ENCODE measurements at places on chromosomes 6 and 20.

DNA sequence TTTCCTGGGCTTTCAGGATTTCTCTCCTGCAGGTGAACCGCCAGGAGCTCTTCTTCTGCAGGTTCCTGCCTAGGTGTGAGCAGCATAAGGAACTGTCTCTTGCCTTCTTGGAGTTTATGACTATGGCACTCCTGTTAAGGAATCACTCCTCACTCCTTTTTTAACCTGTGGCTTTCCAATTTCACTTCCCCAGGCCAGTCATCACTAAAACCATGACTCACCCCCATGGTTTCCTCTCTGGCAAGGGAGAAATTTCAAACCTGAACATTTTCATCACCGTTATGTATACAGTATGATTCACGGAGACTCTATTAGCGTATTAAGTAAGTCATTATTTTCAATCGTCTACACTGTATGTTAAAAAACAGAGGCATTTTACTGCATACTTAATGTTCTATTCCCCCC is 78.2 kb upstream of the ARID1B start:
- peak; percentile 72 for DNase-seq

DNA sequence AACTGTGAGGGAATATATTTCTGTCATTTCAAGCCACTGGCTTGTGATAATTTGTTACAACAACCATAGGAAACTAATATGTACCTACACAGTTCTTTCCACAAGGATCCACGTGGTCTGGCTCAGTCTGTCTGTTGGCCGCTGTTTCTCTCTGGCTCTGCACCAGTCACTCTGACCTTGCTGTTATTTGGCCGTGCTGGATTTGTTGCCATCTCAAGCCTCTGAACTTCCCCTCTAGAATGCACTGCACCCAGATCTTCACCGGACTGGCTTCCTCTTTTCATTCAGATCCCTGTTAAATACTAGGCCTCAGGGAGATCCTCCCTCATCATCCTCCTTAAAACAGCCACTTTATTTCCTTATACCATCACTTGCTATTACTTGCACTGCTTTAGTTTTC is 446.8 kb downstream of the TFAP2B start:
- DNase-seq: no peak

DNA sequence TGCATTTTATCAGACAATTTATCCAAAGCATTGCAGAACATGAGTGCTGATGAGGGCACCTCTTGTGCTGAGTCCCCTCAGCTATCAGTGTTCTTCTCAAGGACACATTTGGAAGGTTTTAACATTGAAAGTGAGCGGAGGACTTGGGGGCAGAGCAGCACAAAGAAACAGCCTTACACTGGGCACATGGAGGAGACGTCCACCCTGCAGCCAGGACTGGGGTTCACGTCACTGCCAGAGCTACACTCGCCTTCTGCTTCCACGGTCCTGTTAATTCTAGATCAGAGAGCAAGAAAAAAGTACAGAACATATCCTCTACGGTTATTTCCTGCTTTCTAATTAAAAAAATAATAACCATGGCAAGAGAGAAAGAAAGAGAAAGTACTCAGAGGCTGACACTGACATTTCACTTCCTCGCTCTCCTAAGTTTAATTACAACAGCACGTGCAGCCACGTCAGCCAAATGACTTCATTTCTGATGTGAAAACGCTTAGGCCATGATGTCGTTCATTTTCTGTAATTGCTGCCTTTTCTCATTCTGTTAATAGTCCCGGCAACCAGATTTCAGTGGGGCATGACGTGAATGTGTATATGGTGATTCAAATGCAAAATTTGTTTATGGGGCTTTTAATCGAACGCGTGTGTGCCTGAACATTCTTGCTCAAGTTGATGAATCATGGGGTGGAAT is 5.1 kb downstream of the PRND start:
- peak; percentile 39 for DNase-seq

- DNase-seq: peak; percentile 76
Measured at GRCh38 chr20:36919715-36920333, 31.7 kb downstream of the SAMHD1 start.

DNA sequence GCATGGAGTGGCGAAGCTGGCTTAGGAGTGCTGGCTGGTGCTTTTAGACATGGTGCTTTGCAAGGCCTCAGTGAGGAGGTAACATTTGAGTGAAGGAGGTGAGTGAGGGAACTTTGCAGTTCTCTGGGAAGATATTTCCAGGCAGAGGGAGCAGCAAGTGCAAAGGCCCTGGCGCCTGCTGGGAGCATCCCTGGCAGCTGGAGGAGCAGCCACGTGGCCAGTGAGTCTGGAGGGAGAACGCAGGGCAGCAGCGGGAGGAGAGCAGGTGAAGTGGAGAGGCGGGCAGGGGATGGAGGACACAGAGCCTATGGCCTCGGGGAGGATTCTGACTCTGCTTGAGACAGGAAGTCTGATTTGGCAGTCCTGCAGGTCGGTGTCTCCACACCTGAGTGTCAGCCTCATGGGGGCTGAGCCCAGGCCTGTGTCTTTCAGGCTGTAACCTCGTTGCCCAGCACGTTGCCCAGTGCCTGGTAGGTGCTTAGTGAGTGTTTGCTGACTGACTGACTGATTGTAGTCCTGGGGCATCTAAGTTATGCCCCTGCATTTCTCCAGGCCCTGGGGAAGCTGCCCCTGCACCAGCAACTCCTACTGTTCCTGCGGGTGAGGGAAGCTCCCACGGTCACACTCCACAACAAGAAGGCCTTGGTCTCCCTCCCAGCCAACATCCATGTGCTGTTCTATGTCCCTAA is 11.0 kb upstream of the BPIFB4 start:
- no peak for DNase-seq

- DNase-seq: no peak
Measured at GRCh38 chr6:12813321-12813720, 96.8 kb downstream of the PHACTR1 start.

- no peak for DNase-seq
Measured at GRCh38 chr20:51366155-51366886, 176.2 kb downstream of the NFATC2 start.

DNA sequence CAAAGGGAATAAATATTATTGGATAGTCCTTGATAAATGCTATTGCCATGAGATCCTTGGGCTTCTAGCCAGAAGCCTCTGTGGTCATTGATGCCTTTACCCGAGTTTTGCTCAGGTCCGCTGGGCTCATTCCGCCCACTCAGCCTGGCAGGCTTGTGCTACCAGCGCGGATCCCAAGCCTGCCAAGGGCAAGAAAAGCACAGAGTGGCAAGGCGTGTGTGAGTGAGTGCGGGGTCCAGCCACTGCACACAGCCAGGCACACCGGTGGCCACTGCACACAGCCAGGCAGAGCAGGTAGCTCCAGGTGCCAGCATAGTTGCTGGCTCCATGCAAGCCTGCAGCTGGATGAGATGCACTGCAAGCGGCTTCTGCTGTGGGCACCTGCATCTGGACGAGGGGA is 38.7 kb downstream of the STK38 start:
- DNase-seq: no peak

DNA sequence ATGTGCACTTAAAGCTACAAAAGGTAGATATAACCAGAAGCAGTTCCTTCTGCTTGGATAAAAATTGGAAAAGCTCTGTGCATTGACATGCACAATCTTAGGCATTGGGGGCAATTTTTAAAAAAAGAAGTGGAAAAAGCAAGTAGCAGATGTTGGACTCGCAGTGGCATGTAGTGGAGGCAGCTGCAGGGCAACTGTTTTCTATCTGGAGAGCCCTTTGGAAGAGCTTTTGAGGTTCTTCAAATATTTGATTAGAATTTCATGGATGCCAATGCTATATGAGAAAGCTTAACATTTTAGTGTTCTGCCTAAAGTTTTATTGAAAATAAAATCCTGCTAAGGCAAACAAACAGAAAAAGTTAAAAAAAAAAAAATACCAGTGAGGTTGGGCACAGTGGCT is 388.3 kb upstream of the RNF217 start:
- no peak for DNase-seq

- no peak for DNase-seq
Measured at GRCh38 chr6:112983713-112984261, 636.7 kb downstream of the RFPL4B start.

GRCh38 chr20:17934141-17934862 is 34.3 kb downstream of the SNX5 start:
- no peak for DNase-seq

- DNase-seq: no peak
Measured at GRCh38 chr6:142030115-142030619, 102.6 kb upstream of the GJE1 start.

GRCh38 chr20:60467771-60468170 is 509.5 kb downstream of the CDH26 start:
- no peak for DNase-seq

- DNase-seq: no peak
Measured at GRCh38 chr6:89500611-89501010, 67.7 kb downstream of the ANKRD6 start.

GRCh38 chr6:151284548-151285017 is 44.8 kb downstream of the AKAP12 start:
- DNase-seq: peak; percentile 30

- no peak for DNase-seq
Measured at GRCh38 chr6:112568066-112568465, 220.9 kb downstream of the RFPL4B start.

DNA sequence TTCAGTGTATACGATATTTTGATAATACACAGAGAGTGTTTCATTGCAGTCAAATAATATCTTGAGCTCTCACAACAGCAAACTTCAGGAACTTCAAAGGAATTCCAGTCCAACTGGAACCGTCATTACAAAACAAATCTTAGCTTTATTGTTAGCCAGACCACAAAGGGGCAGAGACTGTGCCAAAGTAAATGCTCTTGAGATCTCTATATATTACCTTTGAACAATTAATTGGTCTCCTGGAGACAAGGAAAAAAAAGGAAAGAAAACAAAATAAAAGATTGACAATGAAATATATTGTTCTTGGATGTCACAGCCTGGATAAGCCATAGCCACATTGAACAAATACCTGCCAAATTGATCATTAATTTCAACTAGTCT is 70.0 kb downstream of the FOXC1 start:
- DNase-seq: no peak

Data from activated CD4-positive, alpha-beta T cell treated with anti-CD3 and anti-CD28 coated beads, Interleukin-2, Interleukin-6, amounts not matched to agents 100 ng/mL and 50 ng/mL, durations not matched to agents 16 hours and 8 hours (primary cell).